ENCODE measurements at places on chromosomes 4 and X. TPM values are rescaled to one million over a fixed set of nuclear protein-coding genes. Genes with fewer than 3 reads are reported as not detected.
A peak's percentile ranks its signal among the peaks of the same experiment; 100 is the strongest.

ZDHHC15 gene
- total RNA-seq = 2.7 TPM

GRCh38 chr4:82031376-82031927 lies 342.3 kb downstream of the HNRNPD start:
- ATAC-seq = no peak

GRCh38 chr4:94678896-94679295 lies 78.9 kb upstream of the BMPR1B start:
- ATAC-seq = no peak

- no peak for ATAC-seq
These were observed 296.0 kb upstream of the HS3ST1 start for GRCh38 chr4:11724731-11725130.

DNA sequence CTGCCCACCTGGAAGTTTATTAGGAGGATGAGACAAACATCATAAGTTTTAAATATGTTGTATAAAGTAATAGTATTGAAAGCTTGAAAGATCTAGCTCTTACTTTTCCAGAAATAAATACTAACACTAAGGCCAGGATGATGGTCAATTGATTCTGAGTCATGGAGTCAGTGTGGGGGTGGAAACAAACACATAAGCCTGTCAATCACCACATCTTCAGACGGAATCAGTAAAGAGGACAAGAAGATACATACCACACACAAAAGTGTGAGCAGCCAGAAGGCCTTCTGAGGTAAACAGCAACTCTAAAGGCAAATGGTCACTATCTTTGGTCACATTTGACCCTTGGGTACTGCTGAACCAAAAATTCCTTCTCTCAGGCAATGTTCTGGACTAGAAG lies 365.0 kb upstream of the RASGEF1B start:
- no peak for ATAC-seq

- ATAC-seq = no peak
These were observed 35.9 kb downstream of the FAM13A start for GRCh38 chr4:89021062-89021461.

CHST7 gene
- 22.3 TPM for total RNA-seq

GRCh38 chrX:22577181-22577580 lies 304.5 kb downstream of the CBLL2 start:
- no peak for ATAC-seq

GRCh38 chr4:64774626-64775025 lies 365.4 kb upstream of the TECRL start:
- no peak for ATAC-seq

- peak; percentile 87 for ATAC-seq
These were observed 43.6 kb downstream of the RTL9 start for GRCh38 chrX:110402091-110402849.

GRCh38 chrX:46686003-46686645 lies 72.8 kb downstream of the SLC9A7 start:
- ATAC-seq = no peak

GRCh38 chrX:63930140-63930539 lies 145.1 kb upstream of the ARHGEF9 start:
- no peak for ATAC-seq

GRCh38 chr4:35175487-35175886 lies 1068.8 kb downstream of the ARAP2 start:
- no peak for ATAC-seq

- no peak for ATAC-seq
These were observed 9.8 kb downstream of the NKX3-2 start for GRCh38 chr4:13534344-13535063.

NR3C2 gene
- 15.9 TPM for total RNA-seq

DNA sequence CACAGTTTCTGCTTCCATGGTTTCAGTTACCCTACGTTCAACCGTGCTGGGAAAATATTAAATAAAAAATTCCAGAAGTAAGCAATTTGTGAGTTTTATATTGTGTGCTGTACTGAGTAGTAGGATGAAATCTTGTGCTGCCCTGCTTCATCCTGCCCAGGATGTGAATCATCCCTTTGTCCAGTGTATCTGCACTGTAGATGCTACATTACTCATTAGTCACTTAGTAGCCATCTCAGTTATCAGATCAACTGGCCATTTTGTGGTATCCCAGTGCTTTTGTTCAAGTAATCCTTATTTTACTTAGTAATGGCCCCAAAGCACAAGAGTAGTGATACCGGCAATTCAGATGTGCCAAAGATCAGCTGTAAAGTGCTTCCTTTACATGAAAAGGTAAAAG lies 97.9 kb downstream of the COX18 start:
- ATAC-seq = no peak

- no peak for ATAC-seq
These were observed 57.6 kb downstream of the CHIC2 start for GRCh38 chr4:54006755-54007154.

- no peak for ATAC-seq
These were observed 237.4 kb downstream of the DCLK2 start for GRCh38 chr4:150315691-150316090.

MAGEB2 gene
- total RNA-seq = not detected

TMEM47 gene
- 146 TPM for total RNA-seq

- peak; percentile 62 for ATAC-seq
These were observed 17.7 kb downstream of the SPON2 start for GRCh38 chr4:1154523-1155182.

DNA sequence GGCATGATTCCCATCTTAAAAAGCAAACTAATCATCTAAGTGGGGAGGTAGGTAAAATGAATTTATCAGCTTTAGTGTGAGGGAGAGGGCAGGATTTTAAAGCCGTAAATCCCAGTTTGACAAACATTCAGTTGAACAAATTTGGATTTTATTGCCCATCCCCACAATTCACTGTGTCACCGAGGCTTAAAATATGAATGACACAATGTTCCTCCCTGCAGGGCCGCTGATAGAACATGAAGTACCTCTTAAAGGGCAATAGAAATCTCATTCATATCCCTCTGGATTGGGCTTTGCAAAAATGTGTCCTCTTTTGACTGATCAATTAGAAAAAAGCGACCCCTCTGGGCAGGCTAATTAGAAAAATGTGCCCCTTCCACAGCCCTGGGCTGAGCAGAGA lies 45.5 kb upstream of the SMAD1 start:
- no peak for ATAC-seq

FAT4 gene
- 44.0 TPM for total RNA-seq

DNA sequence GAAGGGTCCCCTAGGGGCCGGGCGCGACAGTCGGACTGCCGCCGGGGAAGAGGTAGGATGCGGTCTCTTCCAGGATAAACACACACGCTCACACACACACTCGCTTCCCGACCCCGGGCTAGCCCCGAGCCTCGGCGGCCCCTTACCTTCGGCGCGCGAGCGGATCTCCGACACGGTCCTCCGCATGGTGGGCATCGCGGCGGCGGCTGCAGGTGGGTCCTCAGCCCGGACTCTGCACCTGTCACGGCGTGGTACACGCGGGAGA lies 294 bp downstream of the ATP8A1 start:
- ATAC-seq = no peak

DNA sequence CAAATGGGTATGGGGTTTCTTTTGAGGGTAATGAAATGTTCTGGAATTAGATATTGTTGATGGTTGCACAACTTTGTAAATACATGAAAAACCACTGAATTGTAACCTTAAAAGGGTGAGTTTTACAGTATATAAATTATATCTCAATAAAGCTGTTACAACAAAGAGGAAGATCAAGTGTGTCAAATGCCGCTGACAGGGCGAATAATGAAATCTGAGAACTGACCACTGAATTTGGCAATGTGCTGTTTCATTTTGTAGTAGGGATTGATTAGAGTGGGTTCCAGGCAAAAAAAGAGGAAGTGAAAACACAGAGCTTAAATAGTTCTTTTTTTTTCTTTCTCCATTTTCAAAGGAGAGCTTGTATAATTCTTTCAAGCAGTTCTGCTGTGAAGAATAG lies 161.1 kb upstream of the NAP1L5 start:
- ATAC-seq = peak; percentile 57

- no peak for ATAC-seq
These were observed 19.7 kb upstream of the GPR78 start for GRCh38 chr4:8560265-8561047.

GRCh38 chr4:46329118-46329976 lies 60.6 kb downstream of the GABRA2 start:
- ATAC-seq = no peak

Measured in gastroesophageal sphincter (tissue), 4 donors.